SK-N-MC (cell line): ENCODE measurements at places on chromosomes 7 and 10.

DNA sequence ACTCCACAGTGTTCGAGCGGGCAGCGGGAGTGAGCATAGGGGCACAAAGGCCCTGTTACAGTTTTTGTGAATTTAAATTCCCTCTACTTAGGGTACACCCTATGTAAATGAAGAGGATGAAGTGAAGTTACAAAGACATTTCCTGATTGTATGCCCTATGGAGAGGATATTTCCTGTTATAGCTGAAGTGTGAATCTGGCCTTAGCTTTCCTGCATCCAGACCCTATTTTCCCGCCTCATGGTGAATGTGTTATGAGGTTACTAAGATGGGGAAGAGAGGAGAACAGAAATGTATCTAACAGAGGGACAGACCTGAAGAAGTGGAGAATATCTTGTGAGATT is 37.8 kb upstream of the COMMD3 start:
- no peak for DNase-seq

DNA sequence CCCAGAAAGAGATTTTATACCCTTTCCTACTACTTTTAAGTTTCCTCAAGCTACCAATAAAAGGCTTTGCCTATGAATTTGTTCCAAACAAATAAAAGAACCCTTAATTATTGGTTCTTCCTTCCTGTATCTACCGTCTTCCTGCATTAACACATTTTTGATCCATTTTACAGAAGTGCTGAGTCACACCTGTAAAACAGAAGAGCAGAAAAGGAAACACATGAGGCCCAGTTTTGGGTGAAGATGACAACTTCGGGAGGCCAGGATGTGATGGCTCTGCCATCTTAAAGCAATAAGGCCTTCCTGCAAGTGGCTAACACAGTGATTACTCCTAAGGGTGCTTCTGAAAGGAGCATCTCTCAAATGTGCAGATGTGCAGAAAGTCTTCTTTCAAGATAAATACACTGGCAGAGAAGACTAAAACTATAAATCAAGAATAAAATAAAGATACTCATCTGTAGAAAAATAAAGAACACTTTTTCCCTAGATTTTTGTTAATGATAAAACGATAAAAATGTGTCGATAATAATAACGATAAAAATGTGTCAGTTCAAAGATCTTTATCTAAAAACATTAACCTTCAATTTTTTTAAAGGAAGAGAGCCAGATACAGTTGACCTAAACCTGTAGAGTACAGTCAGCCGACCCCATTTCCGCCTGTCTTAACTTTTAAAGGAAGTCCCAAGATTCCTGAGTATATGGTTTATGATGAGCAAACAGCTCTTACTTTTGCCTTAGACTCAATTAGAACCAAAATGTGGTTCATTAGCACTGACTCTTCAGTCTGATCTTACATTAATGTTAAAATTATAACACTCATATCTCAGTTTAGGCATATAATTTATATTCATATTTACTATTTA is 108.6 kb downstream of the UBE2H start:
- no peak for DNase-seq

GRCh38 chr10:75655791-75656451 is 224.5 kb downstream of the LRMDA start:
- no peak for DNase-seq

GRCh38 chr7:11716185-11716584 is 115.8 kb downstream of the THSD7A start:
- no peak for DNase-seq

DNA sequence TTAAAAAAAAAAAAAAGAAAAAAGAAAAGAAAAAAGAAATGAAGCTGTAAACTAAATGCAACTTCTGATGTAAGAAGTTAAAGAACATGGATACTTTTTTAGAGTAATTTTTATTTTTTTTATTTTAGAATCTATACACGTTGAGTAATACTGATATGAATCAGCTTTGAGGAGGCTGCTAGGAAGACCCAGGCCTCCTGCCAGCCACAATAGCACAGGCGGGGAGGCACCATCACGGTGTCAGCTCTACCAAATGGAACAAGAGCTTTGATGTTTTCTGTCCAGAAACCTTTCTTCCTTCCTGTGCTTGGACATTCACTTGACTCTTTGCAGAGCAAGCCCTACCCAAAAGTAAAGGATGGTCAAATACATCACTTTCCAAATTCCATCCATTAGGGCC is 45.3 kb upstream of the EGR2 start:
- no peak for DNase-seq

DNA sequence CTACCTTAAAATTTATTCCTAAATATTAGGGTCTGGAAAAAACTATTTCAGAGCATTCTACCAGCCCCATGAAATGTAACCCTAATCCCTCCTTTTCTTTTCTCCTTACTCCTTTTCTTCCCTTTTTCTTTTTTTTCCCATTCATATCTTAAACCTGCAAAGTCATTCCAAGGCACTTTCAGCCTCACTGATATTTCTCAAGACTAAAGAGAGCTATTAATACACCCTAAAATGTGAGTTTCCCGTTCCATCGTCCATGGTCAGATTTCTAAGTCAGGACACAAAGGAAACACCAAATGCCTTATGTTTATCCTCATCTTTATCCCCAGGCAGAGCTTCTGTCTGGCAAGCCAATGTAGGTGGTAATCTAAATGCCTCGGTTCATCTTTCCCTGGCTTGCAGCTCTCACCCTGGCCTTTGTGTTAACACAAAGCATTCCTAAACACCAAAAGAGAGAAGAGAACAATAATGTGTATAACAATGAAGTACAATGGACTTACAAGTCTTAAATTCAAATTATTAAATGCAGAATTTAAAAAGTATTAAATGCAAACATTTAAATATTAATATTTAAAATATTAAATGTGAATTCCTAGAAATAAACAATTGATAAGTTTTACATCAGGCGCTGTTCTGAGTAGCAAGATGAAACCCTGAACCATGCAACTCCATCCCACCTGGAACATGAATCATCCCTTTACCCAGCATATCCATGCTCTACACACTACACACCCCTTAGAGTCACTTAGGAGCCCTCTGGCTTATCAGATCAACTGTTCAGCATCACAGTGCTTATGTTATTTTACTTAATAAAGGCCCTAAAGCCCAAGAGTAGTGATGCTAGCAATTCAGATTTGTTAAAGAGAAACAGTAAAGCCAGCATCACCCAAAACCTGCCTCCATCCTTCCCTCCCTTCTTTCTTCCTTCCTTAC is 26.8 kb downstream of the MICU1 start:
- DNase-seq = no peak

- DNase-seq = no peak
Observed at GRCh38 chr7:69105092-69105491, 493.2 kb upstream of the AUTS2 start.

GRCh38 chr7:29956487-29956836 is 33.1 kb downstream of the SCRN1 start:
- no peak for DNase-seq

- DNase-seq = no peak
Observed at GRCh38 chr7:143372070-143372469, 9.1 kb upstream of the ZYX start.

DNA sequence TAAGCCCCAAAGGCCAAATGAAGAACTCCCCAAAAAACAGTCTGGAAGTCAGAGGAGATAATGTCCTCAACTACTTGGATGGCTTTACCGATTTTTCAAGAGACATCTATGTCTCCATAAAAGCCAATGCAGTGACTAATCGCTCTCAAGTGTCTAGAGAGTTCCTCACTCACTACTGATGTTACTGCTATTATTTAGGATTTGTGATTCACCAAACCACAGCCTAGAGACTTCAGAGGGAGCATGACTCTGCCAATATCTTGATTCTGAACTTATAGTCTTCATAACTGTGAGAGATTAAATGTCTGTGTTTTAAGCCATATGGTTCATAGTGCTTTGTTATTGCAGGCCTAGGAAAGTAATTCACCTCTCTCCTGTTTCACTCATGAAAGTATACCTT is 160.2 kb downstream of the IPMK start:
- no peak for DNase-seq

- no peak for DNase-seq
Observed at GRCh38 chr10:70492786-70493659, 14.5 kb downstream of the PALD1 start.

DNA sequence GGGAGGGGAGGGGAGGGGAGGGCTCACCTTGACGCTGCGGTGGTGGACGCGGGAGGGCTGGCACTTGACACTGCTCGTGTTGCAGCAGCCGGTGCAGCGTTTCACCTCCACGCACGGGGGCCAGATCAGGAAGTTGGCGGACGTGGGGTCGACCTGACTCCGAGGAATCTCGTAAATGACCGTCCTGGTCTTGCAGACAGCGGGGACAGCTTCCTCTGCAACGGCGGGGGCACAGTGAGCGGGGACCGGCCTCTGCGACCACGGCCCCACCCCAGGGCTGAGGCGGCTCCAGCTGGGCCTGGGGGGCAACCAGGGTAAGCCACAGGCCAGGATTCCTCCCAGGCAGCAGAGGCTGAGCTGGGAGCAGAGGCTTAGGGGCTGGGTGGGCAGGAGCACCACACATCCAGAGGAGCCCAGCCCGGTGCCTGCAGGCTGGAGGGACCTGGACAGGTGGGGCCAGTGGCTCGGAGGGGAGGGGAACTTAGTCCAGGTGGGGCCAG is 8.8 kb downstream of the PDGFA start:
- DNase-seq = no peak

DNA sequence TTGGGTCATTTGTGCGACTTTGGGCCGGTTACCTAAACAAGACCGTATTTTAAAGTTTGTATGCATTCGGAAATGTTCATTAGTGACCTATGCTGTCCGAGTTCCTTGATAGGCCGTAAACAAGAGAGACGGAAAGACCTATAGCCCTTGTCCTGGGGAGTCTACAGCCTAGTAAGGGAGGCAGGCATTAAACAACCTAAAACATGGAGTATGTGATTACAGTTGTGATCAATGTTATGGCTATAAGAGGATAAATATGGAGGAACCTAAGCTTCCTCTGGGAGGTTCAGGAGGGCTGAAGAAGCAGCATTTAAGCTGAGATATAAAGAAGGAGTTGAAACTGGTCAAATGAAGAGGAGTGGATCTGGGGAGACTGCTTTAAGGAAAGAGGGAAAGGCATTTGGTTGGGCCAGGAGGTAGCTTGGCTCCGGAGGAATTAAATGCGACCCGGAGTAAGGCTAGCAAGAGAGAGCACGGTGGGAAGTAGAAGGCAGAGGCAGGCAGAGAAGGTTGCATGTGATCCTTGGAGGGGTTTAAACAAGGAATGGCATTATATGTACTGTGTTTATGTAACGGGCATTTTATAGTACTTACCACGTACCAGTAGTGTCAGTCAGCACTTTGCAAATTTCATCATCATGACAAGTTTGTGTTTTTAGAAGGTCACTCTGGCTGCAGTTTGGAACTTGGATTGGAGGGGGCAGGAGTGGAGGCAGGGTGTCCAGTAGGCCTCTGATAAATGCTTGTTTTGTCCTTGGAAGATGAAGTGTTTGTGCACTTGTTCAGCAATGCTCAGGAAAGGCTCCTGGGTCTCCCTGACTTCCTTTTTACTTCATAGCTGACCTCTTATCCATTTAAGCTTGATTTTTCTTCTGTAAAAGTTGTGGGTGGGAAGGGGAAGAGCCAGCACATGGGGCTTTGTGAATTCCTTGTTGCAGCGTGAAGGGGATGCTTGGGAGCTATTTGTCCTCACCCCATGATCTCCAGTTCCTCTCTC is 1.0 kb upstream of the AVPI1 start:
- DNase-seq = no peak

- no peak for DNase-seq
Observed at GRCh38 chr10:12455766-12456165, 106.4 kb downstream of the CAMK1D start.

DNA sequence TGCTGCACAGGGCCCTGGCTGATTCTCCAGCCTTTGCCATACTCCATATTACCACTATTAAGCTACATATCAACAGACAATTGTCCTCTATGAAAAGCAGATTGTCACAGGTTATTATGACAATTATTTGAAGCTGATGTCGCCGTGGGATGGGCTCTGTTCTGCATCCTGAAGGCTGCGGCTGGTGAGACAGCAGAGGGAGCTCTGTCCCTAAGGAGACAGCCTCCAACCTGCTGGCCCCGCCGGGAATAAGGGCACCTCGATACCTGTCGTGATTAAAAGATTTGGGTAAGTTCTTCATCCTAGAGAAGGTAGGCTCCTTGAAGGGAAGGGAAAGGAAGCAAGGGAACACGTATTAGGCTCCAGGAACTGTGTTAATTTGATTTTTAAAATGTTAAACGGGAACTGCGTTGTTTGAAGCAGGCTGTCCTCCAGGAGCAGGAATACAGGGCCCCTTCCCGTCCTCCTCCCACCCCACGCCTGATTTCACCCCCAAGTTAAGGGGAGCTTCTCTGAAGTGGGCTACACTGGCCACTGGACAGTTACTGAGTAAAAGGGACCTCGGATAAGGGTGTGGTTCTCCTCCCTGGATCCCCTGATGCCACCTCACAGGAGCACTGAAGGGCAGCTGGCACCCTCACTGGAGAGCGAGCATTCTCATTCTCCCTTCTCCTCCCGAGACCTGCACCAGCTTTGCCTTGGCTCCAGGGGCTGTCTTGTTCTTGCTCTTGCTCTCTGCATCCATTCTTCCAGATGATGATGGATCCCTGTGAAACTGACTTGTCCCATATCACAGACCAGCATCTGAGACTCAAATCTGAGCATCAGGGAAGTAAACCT is 11.8 kb upstream of the TIAL1 start:
- no peak for DNase-seq

- DNase-seq = no peak
Observed at GRCh38 chr7:124205526-124205925, 172.7 kb upstream of the TMEM229A start.

DNA sequence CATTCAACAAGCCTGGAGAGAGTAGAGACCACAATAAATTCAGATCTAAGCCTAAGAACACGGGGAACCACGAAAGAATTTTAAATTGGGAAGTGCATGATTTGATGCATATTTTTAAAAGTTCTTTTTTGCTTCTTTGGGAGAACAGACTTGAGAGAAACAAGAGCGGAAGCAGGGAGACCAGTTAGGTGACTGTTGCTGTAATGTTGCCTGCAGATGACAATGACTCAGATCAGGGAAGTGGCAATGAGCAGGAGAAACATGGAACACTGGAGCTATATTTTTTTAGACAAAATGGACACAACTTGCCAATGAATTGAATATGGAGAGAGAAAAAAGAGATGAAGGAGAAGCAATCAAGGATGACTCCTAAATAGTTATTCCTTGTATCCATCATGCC is 125.1 kb downstream of the RAPGEF5 start:
- no peak for DNase-seq

DNA sequence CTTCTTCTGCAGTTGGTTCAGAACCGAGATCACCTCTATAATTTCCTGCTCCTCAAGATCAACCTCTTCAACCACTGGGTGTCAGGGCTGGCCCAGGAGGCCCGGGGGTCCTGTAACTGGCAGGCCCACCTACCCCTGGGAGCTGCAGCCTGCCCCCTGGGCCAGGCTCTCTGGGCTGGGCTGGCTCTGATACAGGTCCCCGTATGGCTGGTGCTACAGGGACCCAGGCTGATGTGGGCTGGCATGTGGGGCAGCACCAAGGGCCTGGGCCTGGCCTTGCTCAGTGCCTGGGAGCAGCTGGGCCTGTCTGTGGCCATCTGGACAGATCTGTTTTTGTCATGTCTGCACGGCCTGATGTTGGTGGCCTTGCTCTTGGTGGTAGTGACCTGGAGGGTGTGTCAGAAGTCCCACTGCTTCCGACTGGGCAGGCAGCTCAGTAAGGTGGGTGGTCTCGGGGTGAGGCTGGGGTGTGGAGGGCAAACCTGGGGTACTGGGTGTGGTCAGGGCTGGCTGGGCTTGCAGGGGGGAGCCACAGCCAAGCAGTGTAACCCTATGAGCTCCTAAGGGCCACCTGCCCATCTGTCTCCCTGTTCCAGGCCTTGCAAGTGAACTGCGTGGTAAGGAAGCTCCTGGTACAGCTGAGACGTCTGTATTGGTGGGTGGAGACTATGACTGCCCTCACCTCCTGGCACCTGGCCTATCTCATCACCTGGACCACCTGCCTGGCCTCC is 4.2 kb downstream of the TMEM270 start:
- DNase-seq = no peak
